ENCODE measurements at places on chromosomes 6 and 20. TPM values are rescaled to one million over a fixed set of nuclear protein-coding genes. Genes with fewer than 3 reads are reported as not detected.

- DNase-seq: no peak
Observed at GRCh38 chr6:15434823-15435380, 189.0 kb downstream of the JARID2 start.

GRCh38 chr6:142940487-142940886 is 4.5 kb downstream of the HIVEP2 start:
- DNase-seq: no peak

DNA sequence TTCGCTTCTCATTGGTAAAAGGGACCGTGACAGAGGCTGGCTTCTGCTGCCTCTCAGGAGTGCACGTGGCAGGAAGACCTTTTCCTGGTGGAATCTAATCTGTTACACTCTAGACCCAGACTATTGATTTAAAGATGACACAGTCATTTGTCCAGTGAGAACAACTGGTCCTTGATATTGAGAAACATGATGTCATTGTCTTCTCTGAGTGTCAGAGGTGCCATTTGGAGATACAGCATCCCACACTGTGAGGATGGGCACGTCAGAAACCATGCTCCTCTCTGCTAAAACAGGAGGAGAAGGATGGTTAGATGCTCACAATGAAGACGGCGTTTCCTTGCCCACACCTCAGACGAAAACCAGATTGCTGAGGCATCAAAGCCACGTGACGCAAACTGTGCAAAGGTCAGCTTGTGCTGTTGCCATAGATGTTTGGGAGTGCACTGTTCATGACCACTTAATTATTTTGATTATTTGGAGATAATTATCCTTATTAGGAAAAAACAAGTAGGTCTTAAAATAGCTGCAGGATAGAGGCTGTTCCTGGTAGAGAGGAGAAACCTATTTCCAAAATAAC is 169.0 kb downstream of the SMOC2 start:
- DNase-seq: no peak

DNA sequence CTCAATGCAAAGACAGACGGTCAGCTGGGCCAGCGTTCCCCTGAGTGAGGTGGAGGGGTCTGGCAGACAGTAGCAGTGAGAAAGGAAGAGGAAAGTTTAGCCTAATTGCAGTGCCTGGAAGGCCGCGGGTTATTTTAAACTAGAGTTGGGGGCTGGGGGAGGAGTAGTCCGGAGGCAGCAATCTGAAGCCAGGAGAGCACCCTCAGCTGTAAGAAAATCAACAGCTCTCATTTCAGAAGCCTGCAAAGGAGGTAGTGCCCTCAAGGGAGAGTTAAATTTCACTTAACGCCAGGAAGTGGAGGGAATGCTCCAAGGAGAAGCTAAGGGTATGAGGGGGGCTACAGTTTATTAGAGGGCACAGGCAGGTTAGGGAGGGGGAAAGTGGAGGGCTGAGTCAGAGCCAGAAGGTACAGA is 26.9 kb downstream of the RING1 start:
- DNase-seq: no peak

- DNase-seq: no peak
Observed at GRCh38 chr20:12395353-12395752, 477.7 kb downstream of the BTBD3 start.

DNA sequence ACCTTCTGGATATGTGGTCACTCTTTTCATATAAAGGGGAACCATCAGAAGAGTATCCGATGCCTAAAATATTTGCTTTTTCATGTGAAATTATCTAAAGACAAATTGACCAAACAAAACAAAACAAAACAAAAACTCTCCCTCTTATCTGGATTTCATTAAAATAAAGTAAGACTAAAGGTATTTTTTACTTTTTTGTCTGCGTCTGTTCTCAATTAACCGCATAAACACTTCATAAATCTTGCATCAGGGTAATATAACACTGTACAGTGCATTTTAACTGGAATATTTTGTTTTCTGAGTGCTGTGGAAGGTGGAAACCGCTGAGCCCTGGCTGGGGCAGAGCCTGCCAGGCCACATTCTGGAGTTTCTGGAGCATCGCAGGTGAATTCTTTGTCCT is 234.1 kb upstream of the ZFP64 start:
- DNase-seq: no peak

SNX14 gene
- polyA plus RNA-seq: 42.6 TPM

DNA sequence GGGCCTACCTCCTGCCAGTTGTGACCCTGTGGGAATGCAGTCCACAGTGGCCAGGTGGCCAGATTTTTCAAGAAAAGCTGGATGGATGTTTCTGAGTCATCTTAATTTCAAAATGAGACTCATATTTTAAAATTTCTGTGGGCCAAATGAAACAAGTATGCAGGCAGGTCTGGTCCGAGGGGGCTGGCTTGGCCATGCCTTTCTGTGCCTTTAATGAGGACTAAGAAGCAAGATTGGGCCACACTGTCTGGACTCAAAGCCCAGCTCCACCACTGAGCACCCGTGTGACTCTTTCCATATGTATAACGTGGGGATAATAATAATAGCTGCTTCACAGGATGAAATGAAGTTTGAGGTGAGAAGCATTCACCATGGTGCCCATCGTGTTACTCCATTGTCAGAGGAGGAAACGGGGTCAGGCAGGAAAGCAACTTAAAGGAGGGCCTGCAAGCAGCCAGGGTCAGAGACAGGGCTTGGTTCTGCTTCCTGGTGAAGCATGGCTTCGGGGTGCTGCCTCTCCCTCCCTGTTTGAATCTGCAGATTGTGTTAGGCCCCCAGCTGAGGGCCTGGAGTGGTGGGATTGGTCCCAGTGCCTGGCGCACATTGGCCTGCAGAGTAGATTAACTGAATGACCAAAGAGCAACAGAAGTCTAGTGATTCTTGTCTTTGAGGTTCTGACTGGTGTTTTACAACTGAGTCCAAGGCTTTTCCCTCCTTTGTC is 3.8 kb downstream of the SOX12 start:
- no peak for DNase-seq

ZSCAN31 gene
- polyA plus RNA-seq: 1.2 TPM

BPI gene
- not detected for polyA plus RNA-seq

SLC52A3 gene
- not detected for polyA plus RNA-seq

- DNase-seq: no peak
Observed at GRCh38 chr20:25290646-25291431, 43.0 kb downstream of the PYGB start.

DNA sequence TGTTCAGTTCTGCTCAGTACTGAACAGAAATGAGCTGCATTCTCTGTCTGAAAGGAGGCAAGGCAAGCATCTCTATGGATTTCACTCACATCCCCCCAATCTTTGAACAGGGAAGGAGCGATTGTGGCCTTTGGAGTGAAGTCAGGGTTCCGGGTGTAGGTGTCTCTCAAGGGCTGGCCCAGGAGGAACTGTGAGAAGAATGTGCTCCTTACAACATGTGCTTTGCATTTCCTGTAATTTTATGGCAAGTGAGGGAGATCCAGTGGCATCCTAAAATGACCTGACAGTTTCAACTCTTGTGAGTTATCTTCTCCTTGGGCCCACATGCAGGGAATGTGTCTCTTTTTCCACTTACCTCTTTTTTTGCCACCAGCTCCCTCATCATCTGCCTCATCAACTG is 63.0 kb upstream of the RIN2 start:
- DNase-seq: no peak

PLA2G7 gene
- polyA plus RNA-seq: not detected

THEMIS gene
- polyA plus RNA-seq: 112 TPM

DNA sequence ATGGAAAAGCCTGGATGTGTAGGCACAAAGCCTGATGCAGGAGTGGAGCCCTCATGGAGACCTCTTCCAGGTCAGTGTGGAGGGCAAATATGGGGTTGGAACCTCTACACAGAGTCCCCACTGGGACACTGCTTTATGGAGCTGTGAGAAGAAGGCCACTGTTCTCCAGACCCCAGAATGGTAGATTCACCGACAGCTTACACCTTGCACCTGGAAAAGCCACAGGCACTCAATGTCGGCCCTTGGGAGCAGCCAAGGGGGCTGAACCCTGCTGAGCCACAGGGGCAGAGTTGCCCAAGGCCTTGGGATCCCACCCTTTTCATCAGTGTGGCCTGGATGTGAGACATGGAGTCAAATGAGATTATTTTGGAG is 24.9 kb downstream of the NCR2 start:
- DNase-seq: no peak

ENPP5 gene
- 2.1 TPM for polyA plus RNA-seq

TREM2 gene
- not detected for polyA plus RNA-seq

GRCh38 chr6:125926711-125927110 is 29.9 kb upstream of the HINT3 start:
- DNase-seq: no peak

- no peak for DNase-seq
Observed at GRCh38 chr6:167100241-167100674, 22.6 kb upstream of the CCR6 start.

GRCh38 chr6:52519618-52520017 is 57.2 kb downstream of the TRAM2 start:
- no peak for DNase-seq

Measured in CD4-positive, alpha-beta memory T cell (primary cell).